ENCODE measurements at places on chromosomes 12 and 14. TPM values are rescaled to one million over a fixed set of nuclear protein-coding genes. Genes with fewer than 3 reads are reported as not detected.

- peak overlapping the region; percentile 91 for H3K27ac ChIP-seq
- H3K36me3 ChIP-seq = peaks cover 37% of the 10 kb centered on the region
- H3K27me3 ChIP-seq = no peaks in the 10 kb centered on the region
- DNase-seq = no peak
- H3K4me1 ChIP-seq = peaks cover 93% of the 10 kb centered on the region
- no peak overlapping the region for H3K4me3 ChIP-seq
Observed at GRCh38 chr12:104683831-104684503, 227.2 kb downstream of the CHST11 start.

DNA sequence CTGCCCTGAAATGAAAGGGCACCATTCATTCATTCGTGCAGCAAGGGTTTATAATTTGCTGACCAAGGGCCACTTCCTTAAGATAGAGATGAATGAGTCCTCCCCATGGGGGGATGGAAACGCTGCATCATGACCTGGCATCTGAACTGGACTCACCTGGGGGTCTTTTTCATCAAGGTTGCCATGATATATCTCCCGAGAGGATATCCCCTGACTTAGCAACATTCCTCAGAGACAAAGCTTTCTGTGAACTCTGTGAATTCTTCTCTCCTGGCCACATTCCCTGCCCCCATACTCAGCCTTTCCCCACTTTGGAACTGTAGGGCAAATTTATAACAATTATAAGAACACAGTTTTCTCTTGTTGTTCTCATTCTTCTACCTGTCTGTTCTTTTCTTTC is 30.8 kb downstream of the SRRM4 start:
- no peaks in the 10 kb centered on the region for H3K36me3 ChIP-seq
- H3K4me1 ChIP-seq = no peaks in the 10 kb centered on the region
- no peaks in the 10 kb centered on the region for H3K27me3 ChIP-seq

GRCh38 chr12:55612646-55613045 is 24.0 kb upstream of the OR10P1 start:
- H3K4me3 ChIP-seq = no peak overlapping the region
- DNase-seq = no peak
- H3K36me3 ChIP-seq = no peaks in the 10 kb centered on the region
- H3K27me3 ChIP-seq = peaks cover 22% of the 10 kb centered on the region
- no peak overlapping the region for H3K27ac ChIP-seq

- no peak for DNase-seq
- peaks cover 40% of the 10 kb centered on the region for H3K4me1 ChIP-seq
- no peak overlapping the region for H3K27ac ChIP-seq
- H3K4me3 ChIP-seq = no peak overlapping the region
Observed at GRCh38 chr12:45671254-45671653, 58.3 kb upstream of the ARID2 start.

- no peak overlapping the region for H3K4me3 ChIP-seq
- no peak for DNase-seq
- no peak overlapping the region for H3K27ac ChIP-seq
- peaks cover 30% of the 10 kb centered on the region for H3K36me3 ChIP-seq
- peaks cover 30% of the 10 kb centered on the region for H3K4me1 ChIP-seq
Observed at GRCh38 chr12:49767333-49767732, 26.0 kb downstream of the TMBIM6 start.

DNA sequence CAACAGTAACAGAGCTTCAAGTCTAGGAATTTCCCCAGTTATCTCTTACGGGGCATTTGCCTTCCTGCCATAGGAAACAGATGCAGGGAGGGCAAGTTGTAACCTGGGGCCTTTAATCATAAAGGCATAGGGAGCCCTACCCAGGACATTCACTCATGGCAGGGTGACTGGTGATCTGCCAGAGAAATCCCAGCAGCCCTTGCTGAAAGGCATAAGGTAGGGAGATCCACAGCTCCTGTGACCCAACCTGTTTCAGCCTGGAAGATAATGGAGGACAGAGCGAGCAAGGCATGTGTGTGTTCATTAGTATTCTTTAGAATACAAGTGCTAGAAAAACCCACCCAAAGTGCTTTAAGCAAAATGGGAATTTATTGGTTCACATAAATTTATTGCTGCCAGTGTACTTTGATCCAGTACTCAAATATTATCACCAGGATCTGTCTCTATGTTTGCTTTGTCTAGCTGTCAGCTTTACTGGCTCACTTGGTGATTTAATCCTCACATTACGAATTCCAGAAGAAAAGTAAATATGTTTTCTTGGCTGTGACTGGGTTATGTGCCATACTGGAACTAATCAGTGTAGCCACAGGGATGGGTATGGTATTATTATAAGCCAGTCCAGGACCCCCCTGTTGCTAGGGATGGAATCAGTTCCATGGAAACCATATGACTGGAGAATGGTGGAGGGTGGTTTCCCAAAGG is 21.1 kb upstream of the AKAP6 start:
- DNase-seq = no peak
- H3K4me1 ChIP-seq = no peaks in the 10 kb centered on the region
- H3K36me3 ChIP-seq = no peaks in the 10 kb centered on the region
- H3K27ac ChIP-seq = no peak overlapping the region
- no peaks in the 10 kb centered on the region for H3K27me3 ChIP-seq

- no peak overlapping the region for H3K4me3 ChIP-seq
- H3K27ac ChIP-seq = no peak overlapping the region
- no peaks in the 10 kb centered on the region for H3K36me3 ChIP-seq
Observed at GRCh38 chr12:109613649-109614455, 40.3 kb downstream of the MVK start.

DNA sequence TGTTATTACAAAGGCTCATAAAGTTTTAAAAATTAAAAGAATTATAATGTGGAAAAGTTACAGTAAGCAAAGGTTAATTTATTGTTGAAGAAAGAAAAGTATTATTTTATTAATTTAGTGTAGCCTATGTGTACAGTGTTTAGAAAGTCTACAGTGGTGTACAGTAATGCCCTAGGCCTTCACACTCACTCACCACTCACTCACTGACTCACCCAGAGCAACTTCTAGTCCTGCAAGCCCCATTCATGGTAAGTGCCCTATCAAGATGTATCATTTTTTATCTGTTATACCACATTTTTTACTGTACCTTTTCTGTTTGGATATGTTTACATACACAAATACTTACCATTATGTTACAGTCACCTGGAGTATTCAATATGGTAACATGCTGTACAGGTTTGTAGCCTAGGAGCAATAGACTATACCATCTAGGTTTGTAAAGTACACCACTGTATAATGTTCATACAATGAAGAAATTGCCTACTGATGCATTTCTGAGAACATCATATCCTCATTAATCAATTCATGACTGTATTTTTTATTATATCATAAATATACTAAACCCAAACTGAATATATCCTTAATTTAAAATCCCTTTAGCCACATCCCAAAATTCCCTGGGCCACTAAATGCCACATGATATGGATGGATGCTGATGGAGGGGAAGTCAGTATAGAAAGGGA is 43.6 kb upstream of the NID2 start:
- no peaks in the 10 kb centered on the region for H3K4me1 ChIP-seq
- H3K27me3 ChIP-seq = no peaks in the 10 kb centered on the region
- H3K4me3 ChIP-seq = no peak overlapping the region
- no peaks in the 10 kb centered on the region for H3K36me3 ChIP-seq

- no peak overlapping the region for H3K27ac ChIP-seq
- no peaks in the 10 kb centered on the region for H3K36me3 ChIP-seq
- DNase-seq = no peak
- H3K27me3 ChIP-seq = no peaks in the 10 kb centered on the region
Observed at GRCh38 chr12:84740602-84741001, 172.0 kb downstream of the SLC6A15 start.

DNA sequence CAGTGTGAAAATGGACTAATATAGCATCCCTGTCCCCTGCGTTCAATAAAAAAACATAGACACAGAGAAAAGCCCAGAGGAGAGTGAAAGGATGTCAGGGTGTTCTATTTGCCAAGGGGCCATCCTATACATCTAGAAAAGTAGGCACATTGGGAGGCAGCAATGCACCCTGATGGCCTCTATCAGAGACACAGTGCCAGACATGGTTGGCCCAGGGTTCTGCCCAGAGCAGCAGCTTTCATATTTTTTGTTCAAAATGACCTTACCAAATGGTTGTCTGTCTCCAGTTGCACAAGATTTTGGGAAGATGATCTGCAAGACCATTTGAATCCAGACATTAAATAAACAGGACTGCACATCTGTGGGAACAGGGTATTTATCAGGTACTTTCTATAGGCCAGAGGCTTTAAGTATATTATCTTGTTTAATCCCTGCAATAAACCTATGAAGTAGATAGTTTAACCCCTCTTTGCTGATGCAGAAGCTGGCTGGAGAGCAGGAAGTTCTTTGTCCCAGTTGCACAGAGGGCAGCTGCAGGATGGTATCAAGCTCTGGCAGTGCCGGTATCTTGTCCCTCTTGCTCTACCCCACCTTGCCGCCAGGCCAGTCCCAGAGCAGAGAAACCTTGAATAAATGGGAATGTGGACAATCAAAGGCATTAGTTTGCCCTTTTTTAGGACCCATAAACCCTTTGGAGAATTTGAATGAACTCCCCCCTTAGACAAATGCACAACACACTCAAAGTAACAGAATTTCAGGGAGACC is 171.8 kb upstream of the PWP1 start:
- H3K4me1 ChIP-seq = peaks cover 13% of the 10 kb centered on the region
- no peak overlapping the region for H3K27ac ChIP-seq
- no peak for DNase-seq
- H3K4me3 ChIP-seq = no peak overlapping the region

DNA sequence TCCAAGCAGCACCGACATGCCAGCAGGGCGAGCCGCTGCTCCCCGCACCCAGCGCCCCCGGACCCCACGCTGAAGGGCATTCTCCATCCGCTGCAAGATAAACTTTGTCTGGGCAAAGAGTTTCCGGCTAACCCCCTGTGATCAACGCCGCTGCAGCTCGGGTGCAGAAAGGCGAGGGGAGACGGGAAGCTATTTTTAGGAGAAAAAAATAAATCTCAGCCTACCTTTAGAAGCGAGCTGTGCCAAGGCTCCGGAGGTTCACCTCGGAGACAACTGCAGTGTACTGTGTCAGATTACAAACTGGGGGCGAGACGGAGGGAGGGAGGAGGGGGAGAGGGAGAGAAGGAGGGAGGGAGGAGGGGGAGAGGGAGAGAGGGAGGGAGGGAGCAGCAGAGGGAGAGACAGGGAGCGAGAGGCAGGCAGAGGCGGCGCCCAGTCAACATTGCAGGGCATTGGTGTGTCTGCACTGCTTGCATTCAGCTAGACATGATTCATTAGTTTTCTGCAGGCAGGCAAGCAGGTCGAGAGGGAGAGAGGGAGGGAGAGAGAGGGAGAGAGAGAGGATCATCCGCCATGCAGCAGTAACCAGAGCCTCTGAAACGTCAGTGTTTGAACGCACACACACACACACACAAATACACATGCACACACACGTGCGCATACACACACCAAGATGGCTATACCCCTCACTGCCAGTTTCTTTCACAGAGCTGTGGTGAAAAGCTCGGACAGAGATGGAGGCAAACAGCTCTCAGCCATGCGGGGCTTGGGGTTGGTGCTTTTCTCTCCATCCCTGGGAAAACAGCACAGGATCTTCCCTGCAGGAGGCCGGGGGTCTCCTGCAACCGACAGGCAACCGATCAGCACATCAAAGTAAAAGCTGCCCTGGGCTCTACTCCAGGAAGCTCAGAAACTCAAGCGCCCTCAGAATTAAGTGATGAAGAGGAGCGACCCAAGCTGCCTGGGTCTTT is at the start of gene RIMBP2:
RIMBP2 (minus strand) TSS at position 302 of the 971 bp plus-strand sequence. CDS start 237,286 bp downstream, outside the sequence.
- DNase-seq = no peak
- no peak within 1 kb of the TSS for H3K27ac ChIP-seq
- no peaks in the 10 kb centered on the region for H3K36me3 ChIP-seq
- H3K4me3 ChIP-seq = no peak within 1 kb of the TSS
- H3K27me3 ChIP-seq = peaks cover 67% of the 10 kb centered on the region

- no peaks in the 10 kb centered on the region for H3K27me3 ChIP-seq
- no peak overlapping the region for H3K4me3 ChIP-seq
- no peak overlapping the region for H3K27ac ChIP-seq
- H3K4me1 ChIP-seq = no peaks in the 10 kb centered on the region
- no peak for DNase-seq
- no peaks in the 10 kb centered on the region for H3K36me3 ChIP-seq
Observed at GRCh38 chr12:78441737-78442453, 422.7 kb upstream of the SYT1 start.

PFDN5 gene
- total RNA-seq = 283 TPM

WNT1 gene
- 0.87 TPM for total RNA-seq
